ENCODE measurements at places on chromosomes 2 and 18.

DNA sequence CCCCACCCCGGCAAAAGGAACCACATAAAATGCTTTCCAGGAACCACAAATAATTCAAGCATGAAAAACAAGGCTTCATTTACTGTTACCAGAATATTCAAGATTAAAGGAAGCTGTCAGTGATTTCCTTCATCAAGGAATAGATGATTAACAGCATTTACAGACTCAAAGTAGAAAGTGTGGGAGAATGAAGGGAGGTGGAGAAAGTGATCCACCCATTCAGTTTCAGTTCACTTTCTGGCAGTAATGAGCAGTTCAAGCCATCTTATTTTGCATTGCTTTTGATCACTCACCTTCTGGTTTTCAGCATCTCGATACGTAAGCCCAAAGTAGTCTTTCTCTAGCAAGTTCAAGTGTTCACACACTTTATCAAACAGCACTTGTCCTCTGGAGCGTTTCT, 99.0 kb downstream of the EPB41L3 start:
- DNase-seq: no peak

DNA sequence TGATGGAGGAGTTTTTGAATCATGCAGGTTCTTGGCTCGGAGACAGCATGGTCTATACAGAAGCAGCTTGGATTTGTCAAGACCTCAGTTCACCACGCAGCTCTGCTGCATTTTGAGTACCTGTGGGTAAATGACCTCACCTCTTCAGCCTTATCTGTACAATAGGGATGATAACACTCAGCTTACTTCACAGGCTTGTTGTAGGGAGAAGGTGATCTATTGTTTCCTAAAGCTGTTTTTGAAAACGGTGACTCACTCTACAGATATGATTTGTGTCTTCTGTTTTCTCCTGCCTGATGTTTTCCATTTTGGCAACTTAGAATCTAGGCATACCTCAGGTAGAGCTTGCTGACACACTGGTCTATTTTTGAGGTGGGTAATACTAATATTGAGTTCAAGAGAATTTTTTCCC, 80.3 kb downstream of the FMNL2 start:
- no peak for DNase-seq

GRCh38 chr2:128157644-128158043, 66.6 kb downstream of the UGGT1 start:
- DNase-seq: no peak

GRCh38 chr18:76634564-76634963, 139.5 kb upstream of the ZNF516 start:
- no peak for DNase-seq

DNA sequence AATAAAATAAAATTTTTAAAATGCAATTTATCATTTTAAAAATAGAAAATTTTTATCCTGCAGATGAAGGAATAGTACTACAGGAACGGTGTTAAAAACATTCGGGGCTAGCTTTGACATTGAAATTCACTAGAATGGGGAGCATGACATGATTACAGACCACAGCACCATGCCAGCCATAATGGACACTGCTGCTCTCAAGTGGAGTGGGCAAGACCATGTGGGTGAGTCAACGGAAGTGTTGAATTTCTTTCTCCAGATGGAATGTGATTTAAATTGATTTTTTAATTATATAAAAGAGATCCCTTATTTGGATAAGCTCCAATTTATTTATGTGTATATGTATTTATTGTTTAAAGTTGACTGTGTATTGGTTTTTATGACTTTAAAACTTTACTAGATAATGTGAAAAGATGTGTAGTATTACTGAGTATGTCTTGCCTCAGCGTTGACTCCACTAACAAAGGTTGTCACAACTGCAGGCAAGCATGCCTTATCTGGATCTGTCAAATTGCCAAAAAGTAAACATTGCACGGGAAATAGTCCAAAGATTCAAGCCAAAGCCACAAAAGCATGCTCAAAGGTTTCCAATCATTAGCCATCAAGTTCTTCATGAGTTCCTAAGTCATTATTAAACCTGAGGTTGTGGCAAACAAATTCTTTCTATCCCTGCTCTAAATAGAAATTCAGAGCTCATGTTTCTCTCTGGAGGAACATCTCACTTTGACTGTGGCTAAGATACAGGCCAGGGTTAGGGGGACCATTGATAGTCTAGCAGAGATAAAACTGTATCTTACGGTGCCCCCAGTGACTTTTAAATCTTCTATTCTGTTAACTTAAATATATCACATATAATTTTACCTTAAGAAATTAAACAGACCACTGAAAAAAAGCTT, 536.9 kb downstream of the TMX3 start:
- peak; percentile 32 for DNase-seq

- DNase-seq: no peak
These were observed 356.7 kb downstream of the TGIF1 start for GRCh38 chr18:3806656-3807055.

DNA sequence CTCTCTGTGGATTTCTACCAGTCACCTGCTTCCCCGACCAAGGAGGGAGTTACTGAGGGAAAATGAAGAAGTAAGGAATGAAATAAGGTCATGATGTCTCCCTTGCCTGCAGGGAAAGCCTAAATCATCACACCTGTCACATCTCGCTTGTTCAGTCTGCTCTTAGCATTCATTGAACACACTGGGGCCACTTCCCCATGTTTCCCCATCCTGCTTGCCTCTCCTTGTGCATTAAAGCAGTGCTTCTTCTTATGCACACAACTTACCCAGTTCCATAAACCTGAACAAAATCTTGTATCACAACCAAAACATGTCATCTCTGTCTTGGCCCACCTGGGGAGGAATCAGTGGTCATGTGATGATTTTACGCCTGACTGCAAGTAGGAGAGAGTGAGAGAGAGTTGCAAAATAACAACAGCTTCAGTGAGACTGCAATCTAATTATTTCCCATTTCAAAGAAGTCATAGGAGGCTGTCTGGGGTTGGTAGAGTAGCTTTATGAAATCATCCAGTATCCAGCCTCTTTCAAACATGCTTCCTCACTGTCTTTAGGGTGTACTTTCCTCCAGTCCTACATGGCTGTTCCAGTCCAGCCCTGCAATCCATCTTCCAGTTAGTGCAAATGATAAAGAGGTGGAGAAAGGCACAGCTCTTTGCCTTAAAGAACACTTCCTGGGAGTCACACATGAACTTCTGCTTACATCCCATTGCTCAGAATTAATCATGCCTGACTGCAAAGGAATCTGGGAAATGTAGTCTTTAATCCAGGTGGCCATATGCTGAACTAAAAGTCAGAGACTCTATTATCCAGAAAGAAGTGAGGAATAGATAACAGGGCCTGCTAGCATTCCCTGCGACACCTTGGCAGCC, 220.1 kb downstream of the HAUS1 start:
- peak; percentile 8 for DNase-seq

DNA sequence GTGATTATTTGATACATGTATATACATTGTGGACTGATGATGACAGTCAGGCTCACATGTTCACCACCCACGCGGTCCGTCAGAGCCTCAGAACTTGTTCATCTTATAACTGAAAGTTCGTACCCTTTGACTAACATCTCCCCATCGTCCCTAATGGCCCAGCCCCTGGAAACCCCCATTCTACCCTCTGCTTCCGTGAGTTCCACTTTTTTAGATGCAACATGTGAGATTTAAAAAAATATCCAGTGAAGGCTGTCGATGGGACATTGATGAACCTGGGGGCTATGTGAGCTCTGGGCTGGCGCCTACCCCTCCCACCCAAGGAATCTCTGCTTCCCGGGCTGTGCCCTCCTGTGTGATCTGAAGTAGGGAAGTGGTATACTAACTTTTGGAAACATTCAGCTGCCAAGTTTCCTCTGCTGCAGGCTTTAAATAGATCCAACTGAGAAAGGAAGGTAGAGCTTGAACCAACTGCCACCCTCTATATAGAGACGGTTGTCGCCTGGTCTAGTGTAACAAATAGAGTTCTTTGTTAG, 163.8 kb downstream of the FAM210A start:
- no peak for DNase-seq

GRCh38 chr18:7577706-7578105, 10.6 kb downstream of the PTPRM start:
- no peak for DNase-seq

DNA sequence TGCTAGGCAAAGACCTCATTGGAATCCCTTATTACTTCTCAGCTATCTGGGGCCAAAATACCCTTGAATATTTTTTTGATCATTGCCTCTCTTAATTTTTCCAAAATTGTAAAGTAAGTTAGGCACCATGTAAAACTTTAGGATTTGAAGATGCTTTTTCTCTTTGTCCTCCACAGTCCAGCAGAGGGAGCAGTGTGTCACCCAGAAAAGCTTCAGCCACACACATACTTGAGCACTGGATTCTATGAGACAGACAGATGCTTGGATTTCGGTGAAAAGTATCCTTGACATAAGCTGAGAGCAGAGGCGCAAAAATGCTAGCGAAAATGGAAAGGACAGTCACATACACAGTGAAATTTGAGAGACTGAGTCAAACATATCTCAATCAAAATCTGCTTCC, 74.7 kb upstream of the KCNJ3 start:
- peak; percentile 20 for DNase-seq

DNA sequence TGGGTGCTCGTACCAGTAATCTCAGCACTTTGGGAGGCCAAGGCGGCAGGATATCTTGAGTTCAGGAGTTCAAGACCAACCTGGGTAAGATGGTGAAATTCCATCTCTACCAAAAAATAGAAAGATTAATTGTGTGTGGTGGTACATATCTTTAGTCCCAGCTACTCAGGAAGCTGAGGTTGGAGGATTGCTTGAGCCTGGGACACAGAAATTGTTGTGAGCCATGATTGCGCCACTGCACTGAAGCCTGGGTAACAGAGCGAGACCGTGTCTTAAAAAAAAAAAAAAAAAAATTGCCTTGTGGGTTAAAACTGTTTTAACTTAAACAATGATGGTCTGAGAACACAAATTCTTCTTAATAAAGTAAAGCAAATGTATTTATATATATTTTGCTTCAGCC, 49.6 kb downstream of the ATP9B start:
- DNase-seq: no peak

DNA sequence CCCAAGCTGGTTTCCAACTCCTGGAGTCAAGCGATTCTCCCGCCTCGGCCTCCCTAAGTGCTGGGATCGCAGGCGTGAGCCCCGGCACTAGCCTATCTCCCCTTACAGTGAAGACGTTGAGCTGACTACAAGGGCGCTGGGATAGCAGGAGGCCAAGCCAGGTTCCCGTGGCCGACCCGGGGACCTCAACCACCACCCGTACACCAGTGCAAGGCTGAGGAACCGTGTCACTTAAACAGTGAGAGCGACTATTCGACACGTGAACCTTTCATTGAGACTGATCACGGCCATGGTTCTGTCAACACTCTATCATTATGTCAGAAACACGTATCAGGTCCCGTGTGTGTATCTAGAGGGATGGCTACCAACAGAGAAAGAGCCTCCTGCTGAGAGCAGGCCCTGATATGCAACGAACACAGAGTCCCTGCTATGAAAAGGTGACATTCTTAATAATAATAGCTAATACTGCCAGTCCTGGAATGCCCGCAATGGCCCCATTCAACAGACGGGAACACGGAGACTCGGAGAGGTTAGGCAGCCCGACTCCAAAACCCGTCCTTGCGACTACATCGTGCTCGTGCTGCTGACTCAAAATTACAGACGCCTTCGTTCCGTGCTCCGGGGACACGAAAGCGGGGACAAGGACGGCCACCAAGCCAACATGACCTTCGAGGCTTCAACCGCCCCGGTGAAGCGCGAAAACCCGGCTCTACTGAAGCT, 833 bp downstream of the AFG3L2 start:
- no peak for DNase-seq

GRCh38 chr2:218284106-218284811, 8.0 kb downstream of the TMBIM1 start:
- no peak for DNase-seq

GRCh38 chr2:2516386-2516785, 185.3 kb upstream of the MYT1L start:
- no peak for DNase-seq

- DNase-seq: no peak
These were observed 14.8 kb downstream of the PIK3C3 start for GRCh38 chr18:41969881-41970280.

DNA sequence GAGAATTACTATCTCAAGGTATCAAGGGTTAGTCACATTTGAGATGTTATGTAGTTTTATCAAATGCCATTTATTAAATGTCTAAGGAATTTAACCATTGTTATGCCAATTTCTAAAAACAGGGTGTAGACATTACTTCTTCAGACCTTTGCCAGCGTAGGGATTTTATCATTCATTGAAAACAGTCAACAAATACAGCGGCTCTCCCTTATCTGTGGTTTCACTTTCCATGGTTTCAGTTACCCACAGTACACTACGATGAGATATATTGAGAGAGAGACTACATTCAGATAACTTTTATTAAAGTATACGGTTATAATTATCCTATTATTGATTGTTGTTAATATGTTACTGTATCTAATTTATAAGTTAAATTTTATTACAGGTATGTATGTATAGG, 234.7 kb downstream of the TMX3 start:
- no peak for DNase-seq

DNA sequence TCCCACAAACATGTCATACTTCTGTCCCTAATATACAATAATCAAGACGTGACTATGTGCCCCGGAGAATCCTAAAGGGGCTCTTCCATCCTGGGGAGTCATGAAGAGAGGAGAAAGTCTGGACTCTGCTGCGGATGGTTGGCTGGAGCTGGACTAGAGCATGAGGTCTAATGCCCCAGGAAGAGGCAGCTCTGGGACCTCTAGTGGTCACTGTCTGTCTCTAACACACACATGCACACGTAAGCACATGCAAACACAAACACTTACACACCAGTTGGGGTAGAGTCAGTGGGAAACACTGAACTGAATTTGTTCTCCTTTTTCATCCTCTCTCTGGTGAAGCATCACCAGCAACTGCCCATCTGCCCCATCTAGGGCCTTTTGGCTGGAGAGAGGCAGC, 271.6 kb downstream of the TDRD15 start:
- DNase-seq: no peak

- DNase-seq: no peak
These were observed 178.3 kb upstream of the SERPINE2 start for GRCh38 chr2:224217233-224217961.

DNA sequence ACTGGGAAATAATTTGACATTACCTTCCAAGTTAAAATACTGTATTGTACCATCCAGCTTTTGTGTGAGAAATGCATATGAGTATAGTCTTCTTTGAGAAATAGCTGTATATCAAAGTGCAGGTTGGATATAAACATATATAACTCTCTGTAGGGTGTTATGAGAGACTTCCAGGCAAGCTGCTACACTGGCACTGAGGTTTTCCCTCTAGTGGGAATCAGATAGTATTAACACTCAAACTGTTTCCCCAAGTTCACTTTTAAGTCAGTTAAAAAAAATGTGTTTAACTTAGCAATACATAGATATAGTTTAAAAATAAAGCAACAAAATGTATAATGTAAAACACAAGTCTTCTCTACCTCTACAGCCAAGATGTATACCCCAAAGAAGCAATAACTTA, 368.4 kb upstream of the SLC8A1 start:
- DNase-seq: no peak

DNA sequence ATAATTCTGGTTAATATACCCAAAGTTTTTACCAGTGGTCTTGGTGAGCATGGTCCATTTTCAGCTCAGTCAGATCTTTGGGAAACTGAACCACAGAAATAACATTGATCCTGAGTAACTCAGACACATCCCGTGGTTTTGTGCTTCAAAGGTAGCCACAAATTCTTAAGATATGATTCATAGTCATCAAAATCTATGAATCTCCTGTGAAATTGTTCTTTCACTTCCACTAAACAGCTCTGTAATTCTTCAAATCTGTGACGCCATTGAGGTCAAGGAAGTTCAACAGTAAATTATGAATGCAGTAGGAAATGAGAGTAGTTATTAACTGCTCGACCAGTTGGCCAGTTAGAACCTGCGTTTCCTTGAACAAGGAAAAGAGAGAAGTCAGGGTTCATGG, 147.3 kb downstream of the IRS1 start:
- DNase-seq: peak; percentile 54

Measured in Panc1 (cell line).